ENCODE measurements at places on chromosomes 16 and 17. TPM values are rescaled to one million over a fixed set of nuclear protein-coding genes. Genes with fewer than 3 reads are reported as not detected.
A peak's percentile ranks its signal among the peaks of the same experiment; 100 is the strongest.

DNA sequence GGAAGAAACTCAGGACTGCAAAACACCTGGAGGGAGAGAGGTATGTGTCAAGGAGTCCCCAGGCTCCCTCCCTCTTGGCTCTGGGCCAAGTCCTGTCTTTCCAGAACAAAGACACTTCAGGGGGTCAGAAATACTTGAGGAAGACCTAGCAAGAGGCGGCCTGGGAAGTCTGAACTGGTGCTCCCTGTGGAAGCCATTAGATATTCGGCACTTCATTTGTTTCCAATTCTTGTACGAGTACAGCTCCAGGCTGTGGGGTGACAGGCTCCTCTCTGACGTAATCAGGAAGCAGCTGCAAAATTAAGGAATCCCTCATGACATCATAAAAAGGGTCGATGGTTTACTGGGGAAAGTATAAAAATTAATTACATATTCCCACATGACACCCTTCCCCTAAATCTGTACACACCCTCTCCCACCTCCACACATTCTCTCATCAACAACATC is 108.7 kb downstream of the SMG6 start:
- no peak for DNase-seq
- H3K4me1 ChIP-seq = peaks cover 23% of the 10 kb centered on the region
- no peak overlapping the region for H3K4me3 ChIP-seq

DNA sequence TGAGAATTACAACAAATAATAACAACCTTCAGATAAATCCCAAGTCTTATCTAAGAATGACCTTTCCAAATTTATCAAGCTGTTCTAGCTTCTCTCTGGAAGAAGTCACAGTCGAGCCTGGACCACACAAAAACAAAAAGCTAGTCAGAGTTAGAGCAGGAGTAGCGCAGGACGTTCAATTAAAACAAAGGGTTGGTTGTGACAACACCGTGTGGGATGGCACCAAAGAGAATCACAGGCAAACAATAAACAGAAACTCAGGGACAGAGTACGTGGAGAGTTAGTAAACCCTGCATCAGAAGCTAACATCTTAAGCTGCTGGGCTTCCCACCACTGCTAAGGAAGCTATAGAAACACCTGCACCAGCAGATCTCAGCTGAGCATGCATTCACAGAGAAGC is 23.8 kb downstream of the ARHGAP17 start:
- no peaks in the 10 kb centered on the region for H3K27me3 ChIP-seq
- H3K27ac ChIP-seq = no peak overlapping the region
- DNase-seq = no peak
- H3K36me3 ChIP-seq = no peaks in the 10 kb centered on the region

- no peak overlapping the region for H3K4me3 ChIP-seq
- no peaks in the 10 kb centered on the region for H3K27me3 ChIP-seq
- H3K36me3 ChIP-seq = no peaks in the 10 kb centered on the region
Measured at GRCh38 chr16:83390759-83391158, 417.0 kb upstream of the HSBP1 start.

DNA sequence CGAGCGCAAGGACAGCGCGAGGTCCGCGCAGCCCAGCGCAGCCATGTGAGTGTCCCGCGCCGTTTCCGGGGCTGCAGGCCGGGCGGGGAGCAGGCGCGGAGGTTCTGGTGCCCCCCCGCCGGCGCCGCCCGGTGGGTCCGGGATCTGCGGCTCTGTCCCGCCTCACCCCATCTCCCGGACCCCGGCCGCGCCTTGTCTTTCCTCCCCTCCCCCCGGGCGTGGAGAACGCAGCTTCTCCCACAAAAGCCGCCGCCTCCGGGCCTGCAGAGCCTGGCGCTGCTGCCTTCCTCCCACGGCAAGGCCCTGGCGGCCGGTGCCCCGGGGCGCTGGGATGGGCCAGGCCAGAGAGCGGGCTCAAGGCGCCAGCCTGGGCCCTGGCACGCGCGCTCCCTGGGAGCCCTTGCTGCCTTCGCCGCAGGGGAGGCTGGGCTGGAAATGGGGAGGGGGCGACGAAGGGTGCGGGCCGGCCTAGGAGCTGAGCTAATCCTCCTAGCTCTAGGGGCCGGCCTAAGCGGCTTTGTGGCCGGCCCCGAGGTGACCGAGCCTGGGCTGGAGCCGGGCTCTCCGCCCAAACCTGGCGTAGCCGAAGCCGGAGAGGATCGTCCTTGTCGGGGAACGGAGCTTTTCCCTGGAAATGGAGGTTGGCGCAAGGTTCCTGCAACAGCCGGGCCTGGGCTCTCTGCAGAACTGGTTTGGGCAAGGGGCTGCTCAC is 397 bp downstream of the RIPOR1 start:
- DNase-seq = peak; percentile 43
- peaks cover 35% of the 10 kb centered on the region for H3K4me1 ChIP-seq
- H3K36me3 ChIP-seq = no peaks in the 10 kb centered on the region
- no peak overlapping the region for H3K27ac ChIP-seq

Gene C16orf74
- total RNA-seq = 2.9 TPM

Gene KRT31
- total RNA-seq = not detected

DNA sequence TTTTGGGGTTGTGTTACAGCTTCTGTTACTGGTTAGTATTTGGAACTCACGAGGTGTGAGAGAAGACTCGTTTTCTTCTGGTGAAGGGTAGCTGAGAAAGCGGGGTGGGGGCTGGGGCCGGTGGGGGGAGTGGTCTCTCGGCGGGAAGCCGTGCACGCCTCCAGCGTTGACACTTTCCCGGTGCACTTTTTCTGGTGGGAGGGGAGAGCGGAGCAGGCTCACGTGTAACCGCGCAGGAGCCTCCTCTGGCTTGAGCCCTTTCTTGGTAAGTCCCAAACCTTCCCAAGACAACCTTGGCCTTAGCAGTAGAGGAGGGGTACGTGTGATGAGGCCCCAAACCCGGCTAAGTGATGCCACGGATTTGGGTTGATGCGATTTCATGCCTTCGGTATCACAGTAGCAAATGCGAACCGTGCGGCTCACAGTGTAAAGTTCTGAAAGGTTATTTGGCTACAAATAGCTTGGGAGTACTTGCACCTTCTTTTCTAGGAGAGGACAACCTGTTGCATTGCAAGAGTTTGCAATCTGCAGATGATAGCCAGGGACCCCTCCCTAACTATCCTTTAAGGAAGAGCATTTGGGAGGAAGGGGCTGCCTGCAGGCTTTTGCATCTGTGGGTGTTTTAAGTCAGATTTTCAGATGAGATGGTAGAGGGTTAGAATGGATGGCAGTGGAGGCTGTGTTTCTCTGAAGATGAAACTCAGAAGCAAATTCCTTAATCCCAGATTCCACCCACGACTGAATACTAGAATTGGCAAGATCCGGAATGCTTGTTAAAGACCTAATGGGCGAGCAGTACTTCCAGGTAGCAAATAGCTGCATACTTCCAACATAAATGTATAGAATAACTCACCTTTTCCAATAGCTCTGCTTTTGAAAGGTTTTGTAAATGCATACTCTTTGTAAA is 1.5 kb downstream of the HLF start:
- H3K4me3 ChIP-seq = peak overlapping the region; percentile 60
- no peak overlapping the region for H3K27ac ChIP-seq

Gene FLCN
- 12.1 TPM for total RNA-seq

- no peak for DNase-seq
- H3K4me3 ChIP-seq = no peak overlapping the region
- H3K27ac ChIP-seq = no peak overlapping the region
- H3K36me3 ChIP-seq = no peaks in the 10 kb centered on the region
- H3K4me1 ChIP-seq = peaks cover 17% of the 10 kb centered on the region
Measured at GRCh38 chr17:4329838-4330237, 36.6 kb downstream of the UBE2G1 start.

All from CD4-positive, alpha-beta T cell (primary cell).